ENCODE measurements at places on chromosomes 4 and X.

DNA sequence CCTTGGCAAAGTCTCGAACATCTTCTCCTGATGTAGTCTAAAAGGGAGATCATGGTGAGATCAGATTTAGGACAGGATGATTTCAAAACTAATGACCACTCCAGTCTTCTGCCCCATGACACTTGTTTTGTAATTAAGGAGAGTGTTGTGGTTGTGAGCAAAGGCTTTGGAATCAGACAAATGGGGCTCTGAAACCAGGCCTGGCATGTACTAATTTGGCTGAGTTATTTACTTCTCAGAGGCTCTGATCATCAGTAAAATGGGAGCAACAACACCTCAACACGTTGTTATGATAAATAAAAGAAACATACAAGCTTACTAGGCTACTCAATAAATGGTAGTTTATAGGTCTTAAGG, 106.9 kb upstream of the FTHL17 start:
- no peak for DNase-seq

DNA sequence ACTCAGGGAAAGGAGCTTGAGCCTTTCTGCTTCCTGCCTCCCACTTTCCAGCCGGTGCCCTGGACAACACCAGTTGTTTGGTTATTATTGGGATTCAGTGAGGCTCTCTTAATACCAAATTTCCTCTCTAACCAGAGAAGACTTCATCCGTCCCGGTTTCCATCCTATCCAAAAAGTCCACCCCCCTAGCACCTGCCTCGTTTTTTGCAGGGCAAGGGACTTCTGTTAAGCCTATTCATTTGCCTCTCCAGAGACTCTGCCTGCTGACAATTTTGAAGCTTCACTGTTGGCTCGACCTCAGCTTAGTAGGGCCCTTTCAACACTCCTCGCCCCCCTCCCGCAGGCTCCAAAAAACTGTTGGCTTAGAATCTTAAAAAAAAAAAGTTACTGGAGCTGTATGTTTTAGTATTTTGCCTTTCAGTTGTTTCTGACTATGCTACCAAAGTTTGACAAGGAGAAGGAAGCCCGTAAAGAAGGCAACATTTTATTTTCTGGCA, 779 bp upstream of the PRSS12 start:
- no peak for DNase-seq

DNA sequence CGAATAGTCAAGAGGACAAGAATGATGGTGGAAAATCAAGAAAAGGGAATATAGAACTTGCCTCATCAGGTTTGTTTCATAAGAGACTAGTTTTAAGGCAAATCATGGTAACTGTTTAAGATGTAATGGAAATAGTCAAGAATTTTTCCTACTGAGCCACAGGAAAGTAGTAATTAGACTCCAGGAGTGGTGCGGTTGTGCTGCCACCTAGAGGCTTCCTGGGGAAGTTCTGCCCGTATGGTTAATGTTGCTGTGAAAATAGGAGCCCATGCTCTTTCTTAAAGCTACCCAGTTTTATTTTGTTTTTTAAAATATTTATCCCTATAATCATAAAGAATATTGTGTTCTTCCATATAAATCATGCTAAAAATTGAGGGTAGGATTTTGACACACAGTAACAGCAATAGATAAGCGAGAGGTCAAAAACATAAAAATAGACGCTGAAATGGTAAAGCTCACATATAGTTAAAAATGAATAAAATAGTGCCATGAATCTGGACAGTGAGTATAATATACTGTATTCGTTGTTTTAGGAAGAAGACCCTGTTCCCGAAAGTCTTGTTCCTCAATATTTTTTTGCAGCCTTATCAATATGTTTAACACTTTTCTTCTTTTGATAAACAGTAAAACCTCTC, 87.0 kb downstream of the PHOX2B start:
- DNase-seq, result no peak

DNA sequence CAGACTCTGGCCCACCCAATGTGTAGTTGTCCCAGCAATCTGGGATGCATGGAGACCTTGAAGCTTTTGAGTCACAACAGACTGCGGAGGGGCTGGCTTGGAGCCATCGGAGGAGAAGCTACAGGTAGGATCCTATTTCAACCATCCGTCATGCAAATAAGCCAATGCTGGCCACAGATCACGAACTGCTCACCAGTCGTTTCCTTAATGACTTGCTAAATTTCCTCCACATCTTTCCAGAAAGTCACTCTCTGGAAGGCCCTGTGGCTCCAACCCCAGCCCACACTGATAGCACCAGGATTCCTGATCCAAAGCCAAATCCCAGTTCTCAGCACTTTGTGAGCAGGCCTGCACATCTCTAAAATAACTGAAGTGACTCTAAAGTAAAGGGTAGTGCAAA, 321.3 kb downstream of the RAB28 start:
- no peak for DNase-seq

DNA sequence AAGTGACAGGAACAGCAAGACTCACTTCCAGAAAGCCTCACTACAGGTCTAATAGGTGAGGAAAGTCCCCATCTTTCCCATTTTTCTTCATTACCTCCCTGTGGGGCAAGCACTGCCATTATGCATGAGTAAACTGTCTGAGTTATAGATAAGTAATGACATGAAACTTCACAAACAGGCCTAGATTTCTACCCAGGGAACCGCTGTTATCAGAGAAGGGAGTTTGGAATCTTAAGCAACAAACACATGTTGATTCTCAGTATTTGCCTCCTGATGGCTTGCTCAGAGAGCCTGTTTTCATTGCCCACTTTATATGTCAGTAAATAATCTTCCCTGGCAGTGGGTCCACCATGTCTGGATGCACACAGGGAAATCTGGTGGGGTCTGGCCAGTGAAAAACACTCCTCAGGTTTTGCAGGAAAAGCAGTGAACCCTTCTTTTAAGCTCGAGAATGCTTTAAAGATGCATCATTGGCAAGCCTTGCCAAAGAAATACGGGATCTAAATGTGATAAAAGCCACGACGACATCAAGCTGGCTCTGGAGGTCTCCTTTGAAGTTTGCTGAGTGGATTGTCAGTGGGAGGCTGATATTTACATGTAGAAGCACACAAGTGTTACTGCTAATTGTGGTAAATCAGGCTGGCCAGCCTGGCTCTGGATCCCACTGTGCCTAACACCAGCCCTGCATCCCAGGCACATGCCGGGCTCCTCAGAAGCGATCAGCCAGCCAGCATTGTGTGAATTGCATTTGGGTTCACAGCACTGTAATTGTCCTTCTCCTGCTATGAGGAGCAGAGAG, 25.2 kb downstream of the PDGFRA start:
- DNase-seq, result no peak

DNA sequence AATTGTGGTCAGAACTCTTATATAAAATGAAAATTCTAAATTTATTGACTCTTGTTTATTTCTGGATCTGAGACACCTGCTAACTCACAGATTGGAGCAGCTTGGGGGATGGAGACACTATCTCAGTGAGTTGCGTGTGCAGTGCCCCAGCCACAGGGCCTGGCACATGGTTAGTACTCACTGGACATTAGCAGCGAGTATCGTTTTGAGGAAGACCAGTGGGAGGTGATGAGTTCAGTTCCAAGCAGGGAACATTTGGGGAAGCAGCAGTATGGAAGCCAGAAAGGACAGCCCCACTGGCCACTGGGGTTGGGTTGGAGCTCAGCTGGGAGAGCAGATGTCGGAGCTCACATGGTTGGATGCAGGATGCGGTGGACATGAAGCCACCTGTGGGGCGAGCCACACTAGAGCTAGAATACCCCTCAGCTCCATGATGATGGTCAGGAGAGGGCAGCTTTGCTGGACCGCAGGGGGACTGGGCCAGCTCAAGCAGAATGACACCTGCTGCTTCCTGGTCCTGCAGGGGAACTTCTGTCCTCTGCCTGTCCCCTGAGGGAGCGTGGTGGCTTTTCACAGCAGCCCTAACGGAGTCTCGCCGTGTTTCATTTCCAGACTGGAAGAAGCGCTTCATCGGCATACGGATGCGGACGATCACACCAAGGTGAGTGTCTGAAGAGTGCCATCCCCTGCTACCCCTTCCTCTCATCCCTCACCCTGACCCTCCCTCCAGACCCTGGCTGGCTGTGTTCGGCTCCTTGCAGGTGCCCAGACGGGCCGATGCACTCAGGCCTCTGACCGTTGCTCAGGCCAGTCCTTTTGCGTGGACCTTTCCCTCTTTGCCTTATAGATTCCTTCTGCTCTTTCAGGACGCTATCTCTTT, 32.5 kb downstream of the HTRA3 start:
- no peak for DNase-seq

- DNase-seq, result no peak
Measured at GRCh38 chr4:71270901-71271300, 67.9 kb upstream of the SLC4A4 start.

DNA sequence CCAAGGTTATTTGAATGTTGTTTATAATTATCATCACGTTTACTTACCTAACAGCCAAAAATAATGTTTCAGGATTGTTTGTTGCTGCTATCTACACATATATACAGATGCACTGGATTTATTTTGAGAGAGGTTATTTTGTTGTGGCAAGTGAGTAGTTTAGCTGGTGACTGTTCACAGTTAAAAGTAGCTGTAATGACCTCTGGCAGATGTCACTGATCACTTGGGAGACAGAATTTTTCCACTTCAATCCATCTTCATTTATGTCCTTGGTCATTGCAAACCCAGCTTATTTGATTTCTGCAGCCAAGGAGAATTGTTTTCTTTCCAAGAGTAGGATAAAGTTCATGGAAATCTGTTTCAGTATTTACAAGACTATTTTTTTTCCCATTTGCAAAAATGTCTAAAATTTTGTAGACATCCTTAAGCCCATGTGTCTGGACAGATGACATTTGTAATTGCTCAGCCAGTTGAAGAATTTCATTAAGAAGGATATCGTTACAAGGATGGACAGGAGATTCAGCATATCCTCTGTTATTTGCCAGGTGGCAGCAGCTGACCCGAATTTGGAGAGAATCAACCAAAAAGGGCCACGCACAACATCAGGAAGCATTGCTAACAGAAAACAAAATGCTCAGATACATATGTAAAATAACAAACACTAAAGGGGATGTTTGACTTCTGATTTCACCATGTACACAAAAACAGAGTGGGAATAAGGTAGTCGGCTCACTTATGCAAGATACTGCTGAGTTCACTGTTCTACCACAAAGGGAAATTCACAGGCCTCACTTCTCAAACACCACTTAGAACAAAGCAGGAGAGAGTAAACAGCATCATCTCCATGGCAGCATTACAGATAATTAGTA, 64.5 kb downstream of the GPRIN3 start:
- no peak for DNase-seq

- DNase-seq, result no peak
Measured at GRCh38 chr4:150126201-150126863, 48.1 kb downstream of the DCLK2 start.

GRCh38 chr4:87521319-87521718, 7.9 kb downstream of the SPARCL1 start:
- no peak for DNase-seq

- DNase-seq, result no peak
Measured at GRCh38 chr4:137267024-137267423, 265.3 kb downstream of the PCDH18 start.

DNA sequence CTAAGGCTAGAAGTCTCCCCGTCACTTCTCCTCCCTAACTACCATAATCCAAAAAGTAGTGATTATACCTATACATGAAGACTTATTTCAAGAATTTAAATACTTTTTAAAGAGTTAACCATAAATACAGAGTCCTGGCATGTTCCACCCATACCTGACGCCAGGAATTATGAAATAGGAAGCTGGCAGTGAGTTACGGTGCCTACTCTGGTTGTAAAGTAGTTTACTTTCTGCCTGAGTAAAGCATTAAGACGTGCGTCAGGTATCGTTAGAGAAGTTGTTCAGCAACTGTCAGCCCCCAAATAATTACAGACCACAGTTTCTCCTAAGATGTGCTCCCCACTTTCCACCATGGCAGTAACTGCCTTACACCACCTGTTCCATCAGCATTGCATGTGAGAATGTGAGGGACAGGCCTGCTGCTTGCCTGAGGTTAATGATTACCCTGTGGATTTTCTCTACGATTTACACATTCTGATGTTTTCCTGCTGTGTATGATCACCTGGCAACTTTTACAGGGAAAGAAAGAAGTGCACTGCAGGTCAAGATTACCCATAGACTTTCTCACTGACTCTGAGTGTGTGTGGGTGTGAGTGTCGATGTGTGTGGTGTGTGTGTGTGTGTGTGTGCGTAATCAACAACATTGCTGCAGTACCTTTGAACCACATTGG, 92.3 kb upstream of the SLC7A11 start:
- DNase-seq, result no peak

DNA sequence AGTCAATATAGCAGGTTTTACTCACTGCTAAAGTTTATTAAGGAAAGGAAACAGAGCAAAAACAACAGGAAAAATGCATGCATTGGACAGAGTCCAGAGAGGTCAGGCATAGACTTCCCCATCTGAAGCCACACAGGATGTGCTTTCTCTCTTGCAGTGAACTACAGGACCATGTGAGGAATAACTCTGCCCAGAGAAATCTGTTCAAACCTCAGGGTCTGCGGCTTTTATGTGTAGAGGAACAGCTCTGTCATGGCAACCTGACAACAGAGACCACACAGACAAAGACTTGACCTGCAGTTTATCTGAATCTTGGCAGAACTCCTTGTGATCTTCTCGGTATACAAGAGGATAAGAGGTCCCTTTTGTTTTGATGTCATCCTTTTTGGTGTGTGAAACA, 46.3 kb upstream of the LONRF3 start:
- DNase-seq, result no peak

DNA sequence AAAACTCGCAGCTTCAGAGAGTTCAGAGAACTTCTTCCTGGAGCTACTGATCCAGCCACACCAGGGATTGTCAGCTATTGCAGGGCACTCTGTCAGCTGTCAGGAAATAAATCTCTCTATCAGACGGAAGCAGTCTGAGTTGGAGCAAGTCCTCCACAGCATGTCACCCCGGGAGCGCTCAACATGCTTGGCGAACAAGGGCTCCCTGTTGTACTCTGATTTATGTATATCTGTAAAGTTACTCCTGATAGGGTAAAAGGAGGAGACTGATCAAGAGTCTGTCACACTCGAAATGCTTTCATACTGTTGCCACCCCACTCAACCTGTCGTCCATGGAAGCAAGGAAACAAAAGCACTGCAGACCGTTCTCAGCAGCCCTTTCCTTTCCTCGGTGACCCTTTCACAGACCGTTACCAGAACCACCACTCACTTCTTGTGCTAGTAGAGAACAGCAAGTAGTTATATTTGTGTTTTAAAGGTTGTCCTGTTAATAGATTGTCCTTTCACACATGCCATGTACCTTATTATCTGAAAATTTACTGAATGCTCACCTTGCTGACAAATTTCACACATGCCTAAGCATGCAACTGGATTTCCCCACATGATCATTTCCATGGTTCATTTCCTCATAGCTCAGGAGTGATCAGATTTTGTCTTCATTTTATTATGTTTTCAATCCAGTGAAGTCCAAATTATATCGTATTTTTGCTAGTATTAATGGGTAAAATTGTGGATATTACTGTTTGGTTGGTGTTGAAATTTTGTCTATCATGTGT, 2108.9 kb upstream of the TENM3 start:
- no peak for DNase-seq

- no peak for DNase-seq
Measured at GRCh38 chr4:56655627-56656345, 25.3 kb downstream of the HOPX start.

- no peak for DNase-seq
Measured at GRCh38 chrX:11750694-11751093, 7.3 kb upstream of the MSL3 start.

GRCh38 chr4:78799551-78800495, 23.7 kb downstream of the BMP2K start:
- DNase-seq, result no peak

GRCh38 chr4:147299205-147299604, 181.7 kb upstream of the EDNRA start:
- no peak for DNase-seq

All from stimulated activated CD4-positive, alpha-beta T cell treated with anti-CD3 and anti-CD28 coated beads, Interleukin-1b, Interleukin-23, amount 100 ng/mL, for 1 hour (primary cell).